ENCODE measurements at places on chromosomes 12 and 14.

GRCh38 chr14:77707355-77707723 is 484 bp downstream of the ALKBH1 start:
- no peak for DNase-seq

DNA sequence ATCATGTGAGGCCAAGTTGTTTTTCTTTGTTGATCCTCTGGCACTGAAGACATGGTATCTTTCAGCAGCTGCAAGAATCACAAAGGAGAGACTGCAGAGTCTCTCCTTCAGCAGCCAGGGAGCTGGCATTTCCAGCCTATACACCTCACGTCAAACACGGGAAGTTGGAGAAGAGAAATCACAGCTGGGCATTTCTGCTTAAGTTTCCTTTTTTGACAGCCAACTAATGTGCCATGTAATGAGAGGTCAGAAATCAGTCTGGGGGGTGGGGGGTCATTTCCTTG is 28.3 kb downstream of the PHLDA1 start:
- DNase-seq, result no peak

GRCh38 chr12:97751704-97752103 is 289.1 kb downstream of the RMST start:
- DNase-seq, result no peak

DNA sequence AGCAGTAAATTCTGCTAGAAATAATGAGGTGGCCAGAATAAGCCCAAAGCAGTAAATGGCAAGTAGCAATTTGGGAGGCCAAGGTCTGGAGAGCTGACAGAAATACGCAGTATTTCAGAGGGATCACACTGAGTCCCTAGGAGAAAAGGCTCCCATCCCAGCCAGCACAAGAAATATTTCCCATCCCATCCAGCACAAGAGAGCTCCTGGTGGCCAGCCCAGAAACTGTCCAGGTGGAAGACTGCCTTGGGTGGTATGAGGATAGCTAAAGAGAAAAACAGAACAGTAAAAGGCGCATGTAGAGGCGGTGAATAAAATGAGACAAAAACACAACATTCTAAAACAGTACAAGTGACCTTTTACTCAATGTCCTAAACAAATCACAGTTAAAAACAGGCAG is 120.7 kb downstream of the HECTD4 start:
- DNase-seq, result no peak

DNA sequence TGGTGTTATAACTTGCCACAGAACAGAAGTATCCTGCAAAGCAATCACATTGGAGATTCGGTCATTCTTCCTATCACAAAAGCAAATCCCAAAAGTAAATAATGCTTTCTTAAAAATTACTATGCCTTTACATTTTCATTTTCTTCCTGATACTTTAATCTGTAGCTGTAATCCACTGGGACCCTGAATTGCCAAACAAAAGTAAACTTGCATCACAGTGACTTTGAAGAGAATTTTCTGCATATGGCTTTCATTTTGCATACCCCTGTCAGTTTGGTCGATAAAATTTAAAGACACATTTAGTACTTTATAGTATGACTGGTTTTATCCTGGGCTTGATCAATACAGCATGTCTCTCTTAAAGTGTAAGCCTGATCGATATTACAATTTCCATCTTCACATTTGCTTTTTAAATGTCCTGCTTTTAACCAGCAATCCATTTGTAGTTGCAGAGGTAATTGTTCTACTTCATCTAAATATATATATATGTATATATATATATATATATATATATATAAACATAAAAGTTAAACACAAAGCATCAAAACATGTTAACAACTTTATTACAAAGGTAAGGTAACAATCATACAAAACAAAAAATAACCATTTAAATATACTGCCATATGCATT is 53.7 kb upstream of the PLEKHA5 start:
- DNase-seq, result no peak

GRCh38 chr14:101027291-101027690 is 123.8 kb upstream of the RTL1 start:
- DNase-seq, result peak; percentile 27

GRCh38 chr12:80946591-80946990 is 8.9 kb upstream of the LIN7A start:
- DNase-seq, result no peak

DNA sequence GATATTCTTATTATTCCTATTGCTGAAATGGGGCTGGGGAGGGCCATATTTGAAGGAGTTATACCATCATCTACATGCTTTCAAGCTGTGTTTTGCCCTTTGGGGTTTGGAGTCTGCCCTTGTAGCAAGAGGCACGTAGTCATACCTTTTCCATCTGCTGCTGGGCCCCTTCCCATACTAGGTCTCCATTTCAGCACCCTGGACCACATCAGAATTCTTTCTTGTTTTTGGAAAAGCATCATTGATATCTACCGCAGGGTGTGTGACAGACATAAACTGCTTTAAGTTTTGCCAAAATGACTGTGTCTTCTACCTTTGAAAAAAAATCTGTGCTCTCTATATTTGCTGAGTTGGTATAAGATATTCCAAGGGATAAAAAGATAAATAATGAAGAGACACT is 12.3 kb upstream of the DUSP6 start:
- no peak for DNase-seq

GRCh38 chr12:68235576-68235975 is 10.0 kb upstream of the IL26 start:
- DNase-seq, result no peak

- DNase-seq, result no peak
Measured at GRCh38 chr12:38411426-38411825, 94.9 kb downstream of the ALG10B start.

DNA sequence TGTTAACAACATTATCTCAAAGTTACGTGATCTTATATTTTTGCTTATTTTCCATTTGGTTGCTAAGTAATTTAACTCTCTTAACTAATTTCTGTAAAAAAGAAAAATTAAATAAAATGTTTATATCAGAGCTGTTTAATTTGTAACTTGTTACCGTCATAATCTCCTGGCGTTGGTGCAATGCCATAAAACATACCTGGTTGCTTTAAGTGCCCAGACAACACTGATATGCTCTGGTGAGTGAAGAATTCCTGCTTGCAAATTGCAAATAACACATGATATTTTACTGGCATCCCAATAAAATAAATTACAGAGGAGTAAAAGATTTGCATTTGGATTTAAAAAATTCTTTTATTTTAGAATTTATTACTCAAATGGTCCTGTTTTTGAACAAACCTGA is 640.1 kb upstream of the MIS18BP1 start:
- DNase-seq, result no peak

GRCh38 chr14:93937519-93937918 is 10.4 kb downstream of the FAM181A start:
- no peak for DNase-seq

DNA sequence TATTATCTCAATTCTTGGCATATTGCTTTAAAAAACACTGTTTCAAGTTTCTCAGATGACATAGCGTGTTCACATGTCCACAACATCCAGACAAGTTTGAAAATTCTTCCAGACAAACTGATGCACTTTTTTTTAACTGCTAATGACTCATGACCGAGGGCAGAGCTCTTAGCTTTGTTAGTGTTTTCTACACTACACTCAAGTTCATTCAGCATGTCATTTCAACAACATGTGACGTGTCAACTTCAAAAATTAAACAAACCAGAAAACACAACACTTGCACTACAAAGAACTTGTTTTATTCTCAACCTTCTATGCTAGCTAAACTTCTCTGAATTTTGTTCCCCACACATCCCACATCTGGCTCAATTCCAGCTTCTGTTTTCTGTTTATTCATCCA is 1186.3 kb upstream of the FLRT2 start:
- DNase-seq, result no peak

DNA sequence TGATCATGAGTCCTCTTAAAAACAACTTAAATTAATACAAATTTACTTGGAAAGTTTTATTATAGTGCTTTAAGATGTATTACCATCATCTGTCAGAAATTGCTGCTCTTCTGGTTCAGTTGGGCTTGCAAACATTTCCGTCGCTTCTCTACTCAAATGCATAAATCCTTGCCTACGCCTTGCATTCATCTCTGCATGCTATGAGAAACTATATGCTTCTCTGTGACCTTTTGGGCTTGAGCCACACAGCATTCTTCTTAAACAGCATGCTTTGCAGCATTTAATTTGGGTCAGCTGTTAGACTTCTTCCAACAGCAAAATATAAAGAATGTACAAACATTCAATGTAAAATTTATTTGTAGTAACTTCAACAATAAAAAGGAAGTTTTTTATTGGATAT is 305.7 kb upstream of the FLRT2 start:
- no peak for DNase-seq

- DNase-seq, result no peak
Measured at GRCh38 chr12:126069549-126070165, 1004.4 kb downstream of the AACS start.

- DNase-seq, result no peak
Measured at GRCh38 chr12:128789356-128789929, 34.3 kb downstream of the SLC15A4 start.

GRCh38 chr12:19411234-19412204 is 27.8 kb upstream of the AEBP2 start:
- no peak for DNase-seq

GRCh38 chr12:121530600-121531355 is 50.0 kb downstream of the KDM2B start:
- DNase-seq, result peak; percentile 86

DNA sequence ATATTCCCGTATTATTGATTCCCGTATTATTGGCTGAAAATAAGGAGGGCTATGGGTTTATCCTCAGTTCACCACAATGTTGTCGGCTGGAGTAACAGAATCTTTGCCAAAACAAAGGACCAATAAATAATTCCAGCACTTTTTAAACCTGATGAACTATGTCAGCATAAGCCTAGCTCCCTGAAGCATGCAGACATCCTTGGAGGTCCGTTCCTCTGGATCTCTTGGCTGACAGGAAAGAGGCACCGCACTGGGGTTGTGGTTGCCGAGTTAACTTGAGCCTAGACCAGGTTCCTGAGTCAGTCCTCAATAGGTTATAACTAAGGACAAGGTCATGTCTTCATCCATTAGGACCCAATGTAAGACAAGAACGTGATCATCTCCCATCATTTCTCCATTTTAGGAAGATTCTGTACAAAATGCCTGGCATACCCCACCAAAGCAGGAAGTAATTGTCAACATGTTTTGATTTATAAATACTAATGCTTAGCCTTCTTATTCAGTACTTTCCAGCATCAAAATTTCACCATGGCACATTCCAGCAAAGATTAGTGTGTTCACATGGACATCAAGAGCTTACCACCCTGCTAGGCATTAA is 36.6 kb downstream of the NID2 start:
- DNase-seq, result no peak

GRCh38 chr12:100987552-100988521 is 193.3 kb downstream of the ANO4 start:
- peak; percentile 59 for DNase-seq

DNA sequence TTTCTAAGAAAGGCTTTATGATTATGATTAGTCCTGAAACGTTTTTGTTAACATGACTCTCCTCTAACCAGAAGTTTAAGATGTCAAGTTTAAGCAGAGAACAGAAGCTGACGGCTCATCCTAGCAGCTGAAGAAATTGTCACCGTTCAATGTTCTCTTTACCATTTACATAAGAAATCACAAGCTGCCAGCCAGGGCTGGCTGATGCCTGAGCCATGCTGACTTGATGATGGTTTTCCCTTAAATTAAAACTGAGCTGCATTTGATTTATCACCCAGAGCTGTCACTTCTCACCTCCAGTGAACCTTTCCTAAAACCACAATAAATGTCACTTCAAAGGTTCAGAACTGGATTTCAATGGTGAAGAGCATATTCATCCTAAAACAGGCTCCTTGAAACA is 153.6 kb downstream of the KTN1 start:
- DNase-seq, result no peak

DNA sequence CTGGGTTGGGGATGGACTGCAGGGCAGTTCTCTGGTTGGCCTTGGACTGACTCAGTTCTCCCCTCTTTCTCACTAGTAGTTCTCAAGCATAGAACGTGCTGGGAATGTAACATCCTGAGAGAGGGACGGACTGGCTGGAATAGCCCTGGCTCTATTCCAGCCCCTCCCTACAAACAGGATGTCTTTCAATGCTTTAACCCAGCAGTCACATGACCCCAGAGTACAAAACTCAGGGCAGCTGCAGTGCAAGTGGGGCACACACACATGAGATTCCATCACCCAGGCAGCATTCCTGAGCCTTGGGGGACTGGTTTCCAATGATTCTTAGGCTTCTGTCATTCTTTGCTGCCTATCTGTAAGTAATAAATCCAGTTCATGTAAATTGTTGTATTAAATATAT is 1.6 kb upstream of the ACOT6 start:
- DNase-seq, result no peak

- no peak for DNase-seq
Measured at GRCh38 chr14:64826845-64827244, 52.9 kb downstream of the SPTB start.

DNA sequence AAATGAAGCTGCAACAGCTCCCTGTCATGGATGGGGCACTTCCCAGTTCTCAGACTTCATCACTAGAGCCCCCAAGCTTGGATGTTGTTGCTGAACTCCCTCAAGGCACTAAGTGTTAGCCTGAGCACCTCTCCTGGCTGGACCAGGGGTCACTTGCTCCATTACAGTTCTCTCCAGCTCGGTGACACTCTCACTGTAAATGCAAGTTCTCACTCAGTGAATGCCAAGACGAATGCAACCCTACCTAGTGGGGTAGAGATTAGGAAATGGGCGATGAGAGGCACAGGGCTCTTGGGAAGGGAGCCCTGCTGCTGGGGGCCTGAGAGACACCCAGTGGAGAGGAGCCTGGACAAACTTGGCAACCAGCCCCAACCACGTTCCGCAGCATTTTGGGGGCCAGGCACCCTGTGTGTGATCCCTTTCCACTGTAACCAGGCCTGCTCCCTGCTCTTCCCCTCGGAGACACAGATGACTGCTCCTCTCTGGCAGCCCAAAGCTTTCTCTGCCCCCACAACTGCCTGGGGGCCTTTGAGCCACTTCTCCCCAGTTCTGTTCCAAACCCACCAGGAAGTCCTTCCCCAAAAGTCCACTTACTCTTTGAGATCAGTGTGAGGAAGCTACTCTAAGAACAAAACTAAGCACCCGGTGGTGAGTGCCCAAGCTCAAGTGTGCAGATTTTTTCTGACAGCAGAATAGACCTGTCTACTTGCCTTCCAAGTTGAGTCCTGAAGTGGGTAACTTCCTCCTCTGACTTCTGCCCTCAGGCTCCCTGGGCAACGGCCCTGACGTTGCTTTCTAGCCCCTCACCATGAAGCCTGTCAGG is 8.0 kb upstream of the SELPLG start:
- DNase-seq, result no peak

Data from aorta (tissue), 5 donors.